BE2C (cell line): ENCODE measurements at places on chromosomes 5 and 9.

DNA sequence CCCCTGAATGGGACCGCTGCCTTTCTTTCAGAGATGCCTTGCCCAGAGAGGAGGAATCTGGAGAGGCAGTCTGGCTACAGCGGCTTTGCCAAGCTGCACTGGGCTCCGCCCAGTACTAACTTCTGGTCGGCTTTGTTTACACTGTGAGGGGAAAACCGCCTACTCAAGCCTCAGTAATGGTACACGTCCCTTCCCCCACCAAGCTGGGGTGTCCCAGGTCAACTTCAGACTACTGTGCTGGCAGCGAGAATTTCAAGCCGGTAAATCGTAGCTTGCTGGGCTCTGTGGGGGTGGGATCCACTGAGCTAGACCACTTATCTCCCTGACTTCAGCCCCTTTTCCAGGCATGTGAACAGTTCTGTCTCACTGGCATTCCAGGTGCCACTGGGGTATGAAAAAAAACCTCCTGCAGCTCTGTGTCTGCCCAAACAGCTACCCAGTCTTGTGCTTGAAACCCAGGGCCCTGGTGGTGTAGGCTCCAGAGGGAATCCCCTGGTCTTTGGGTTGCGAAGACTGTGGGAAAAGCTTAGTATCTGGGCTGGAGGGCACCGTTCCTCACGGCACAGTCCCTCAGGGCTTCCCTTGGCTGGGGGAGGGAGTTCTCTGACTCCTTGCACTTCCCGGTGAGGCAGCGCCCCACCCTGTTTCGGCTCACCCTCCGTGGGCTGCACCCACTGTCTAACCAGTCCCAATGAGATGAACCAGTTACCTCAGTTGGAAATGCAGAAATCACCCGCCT is 171.2 kb downstream of the CWC27 start:
- no peak for DNase-seq

DNA sequence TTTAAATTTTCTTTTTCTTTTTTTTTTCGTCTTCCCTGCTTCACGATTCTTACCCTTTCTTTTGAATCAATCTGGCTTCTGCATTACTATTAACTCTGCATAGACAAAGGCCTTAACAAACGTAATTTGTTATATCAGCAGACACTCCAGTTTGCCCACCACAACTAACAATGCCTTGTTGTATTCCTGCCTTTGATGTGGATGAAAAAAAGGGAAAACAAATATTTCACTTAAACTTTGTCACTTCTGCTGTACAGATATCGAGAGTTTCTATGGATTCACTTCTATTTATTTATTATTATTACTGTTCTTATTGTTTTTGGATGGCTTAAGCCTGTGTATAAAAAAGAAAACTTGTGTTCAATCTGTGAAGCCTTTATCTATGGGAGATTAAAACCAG is 352.2 kb downstream of the NTRK2 start:
- no peak for DNase-seq

DNA sequence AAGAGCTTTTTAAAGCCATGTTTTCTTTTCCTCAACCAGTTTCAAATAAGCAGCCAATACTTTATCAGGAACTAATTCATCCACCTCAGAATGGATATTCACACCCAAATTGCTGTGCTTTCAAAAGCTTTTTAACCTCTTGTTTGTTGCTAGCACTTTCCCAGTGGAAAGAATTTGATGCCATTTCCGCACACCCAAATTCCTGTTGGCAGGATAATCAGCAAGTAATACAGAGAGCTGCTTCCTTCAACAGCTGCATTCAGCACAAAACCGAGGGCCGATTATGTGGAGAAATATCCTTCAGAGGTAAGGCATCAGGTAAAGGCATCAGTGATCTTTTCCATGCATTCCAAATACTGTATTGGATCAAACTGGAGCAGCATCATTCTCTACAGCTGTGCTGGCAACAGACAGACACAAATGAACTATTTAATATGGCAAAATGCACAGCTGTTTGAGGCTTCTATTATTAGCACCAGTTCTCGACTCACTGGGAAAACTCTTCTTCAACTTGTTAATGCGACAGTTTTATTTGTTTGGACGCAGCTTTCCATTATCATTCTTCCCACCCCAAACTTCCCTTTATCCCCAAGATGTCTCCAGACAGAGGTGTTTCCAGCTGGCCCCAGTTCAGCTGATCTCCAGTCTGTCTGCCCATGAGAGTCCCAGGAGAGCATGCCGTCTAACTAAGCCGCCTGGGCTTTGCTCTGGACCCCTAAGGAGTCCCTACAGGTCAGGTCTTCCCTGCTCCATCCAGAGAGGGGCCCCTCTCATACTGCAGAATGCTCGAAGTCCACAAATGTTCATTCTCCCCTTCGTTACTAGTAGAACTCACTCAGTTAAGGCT is 22.2 kb upstream of the MGAT1 start:
- DNase-seq: no peak

GRCh38 chr5:123950701-123951581 is 439.0 kb downstream of the CSNK1G3 start:
- no peak for DNase-seq
